ENCODE measurements at places on chromosomes 4 and X.

- DNase-seq, result no peak
These were observed 19.9 kb downstream of the MAGEB17 start for GRCh38 chrX:16187024-16187760.

DNA sequence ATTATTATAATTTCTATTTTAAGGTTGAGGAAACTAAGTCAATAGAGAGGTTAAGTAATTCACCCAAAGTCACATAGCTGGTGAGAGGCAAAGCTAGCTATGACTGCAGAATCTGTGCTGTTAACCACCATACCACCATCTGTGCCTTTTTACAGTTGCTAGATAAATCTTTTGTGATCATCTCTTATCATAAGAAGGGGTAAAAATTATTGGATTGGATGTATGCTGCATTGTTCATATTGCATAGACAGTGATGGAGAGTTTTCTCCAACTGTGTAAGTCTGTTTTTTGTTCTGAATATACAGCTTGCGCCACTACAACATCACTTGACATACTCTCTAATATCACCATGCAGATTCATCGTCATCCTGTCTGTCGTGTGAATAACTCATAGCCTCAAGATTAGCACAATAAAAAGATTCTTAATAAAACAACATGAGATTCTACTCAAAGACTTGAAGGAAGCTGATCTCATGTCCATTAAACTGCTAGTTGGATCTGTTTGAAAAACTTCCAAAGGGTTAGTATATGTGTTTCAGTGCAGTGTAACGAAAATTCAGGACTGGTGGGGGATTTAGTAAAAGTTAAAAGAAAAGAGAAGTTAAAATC, 495.9 kb downstream of the SPRY1 start:
- DNase-seq, result no peak

DNA sequence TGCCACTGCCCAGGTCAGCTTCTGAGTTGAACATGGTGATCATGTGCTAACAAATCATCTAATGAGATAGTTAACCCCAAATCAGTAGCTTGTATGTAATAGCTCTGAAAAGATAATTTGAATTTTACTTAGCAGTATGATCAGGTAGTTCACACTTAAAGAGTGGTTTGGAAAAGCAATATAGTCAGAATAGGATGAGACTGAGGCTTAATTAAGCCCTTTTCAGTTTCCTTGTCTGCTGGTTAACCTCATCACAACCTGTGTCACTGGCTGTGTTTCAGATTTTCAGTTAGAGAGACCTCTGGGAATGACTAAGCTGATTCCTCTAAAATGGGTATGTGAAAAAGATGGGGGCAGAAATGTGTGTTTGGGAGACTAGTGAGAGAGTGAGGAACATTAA, 38.1 kb downstream of the GPR174 start:
- no peak for DNase-seq

DNA sequence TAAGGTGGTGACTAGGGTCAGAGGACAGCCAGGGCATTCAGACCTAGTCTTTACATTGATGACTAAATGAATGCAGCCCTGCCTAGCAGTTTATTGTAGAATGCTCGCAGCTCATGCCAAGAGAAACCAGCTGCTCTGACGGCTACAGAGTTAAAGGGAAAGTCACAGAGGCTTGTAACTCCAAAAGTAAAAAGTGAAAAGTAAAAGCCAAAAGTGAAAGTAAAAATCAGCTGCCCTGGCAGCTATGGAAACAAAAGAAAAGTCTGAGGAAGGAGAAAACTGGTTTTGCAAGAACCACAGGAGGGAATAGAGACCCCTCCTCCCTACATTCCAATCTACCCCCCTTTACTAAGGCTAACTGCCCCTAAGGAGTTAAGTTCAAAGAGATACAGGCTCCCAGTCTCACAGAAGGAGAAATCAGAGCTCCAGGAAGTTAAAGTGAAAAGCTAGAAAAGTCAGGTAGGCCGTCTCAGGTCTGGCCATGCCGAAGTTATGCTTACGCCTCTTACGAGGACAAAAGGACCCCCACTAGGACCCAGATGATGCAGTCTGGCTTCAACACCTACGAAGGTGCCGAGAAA, 6.0 kb downstream of the GAGE10 start:
- no peak for DNase-seq

GRCh38 chr4:188841523-188841922, 702.3 kb downstream of the TRIML1 start:
- no peak for DNase-seq

GRCh38 chr4:149113804-149114430, 671.7 kb upstream of the NR3C2 start:
- DNase-seq, result no peak

DNA sequence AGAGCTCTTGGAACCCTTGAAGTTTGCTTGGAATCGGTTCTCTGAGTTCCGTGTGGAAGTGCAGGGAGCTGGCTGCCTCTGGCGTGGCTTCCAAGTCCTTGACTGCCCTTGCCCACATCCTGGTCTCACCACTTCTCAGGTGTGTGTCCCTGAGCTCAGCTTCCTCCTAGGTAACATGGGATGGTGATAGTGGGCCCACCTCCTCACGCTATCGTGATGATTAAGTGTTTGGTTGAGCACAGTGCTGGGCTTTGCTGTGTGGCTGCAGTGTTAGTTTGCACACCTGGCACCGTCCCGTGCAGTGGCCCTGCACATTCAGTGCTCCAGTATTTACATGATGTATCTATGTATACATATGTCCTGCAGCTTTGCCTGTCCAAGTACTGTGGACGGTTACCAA, 81.5 kb downstream of the CLDN34 start:
- DNase-seq, result no peak

- DNase-seq, result no peak
These were observed 105.9 kb downstream of the IL1RAPL1 start for GRCh38 chrX:28693101-28693500.

DNA sequence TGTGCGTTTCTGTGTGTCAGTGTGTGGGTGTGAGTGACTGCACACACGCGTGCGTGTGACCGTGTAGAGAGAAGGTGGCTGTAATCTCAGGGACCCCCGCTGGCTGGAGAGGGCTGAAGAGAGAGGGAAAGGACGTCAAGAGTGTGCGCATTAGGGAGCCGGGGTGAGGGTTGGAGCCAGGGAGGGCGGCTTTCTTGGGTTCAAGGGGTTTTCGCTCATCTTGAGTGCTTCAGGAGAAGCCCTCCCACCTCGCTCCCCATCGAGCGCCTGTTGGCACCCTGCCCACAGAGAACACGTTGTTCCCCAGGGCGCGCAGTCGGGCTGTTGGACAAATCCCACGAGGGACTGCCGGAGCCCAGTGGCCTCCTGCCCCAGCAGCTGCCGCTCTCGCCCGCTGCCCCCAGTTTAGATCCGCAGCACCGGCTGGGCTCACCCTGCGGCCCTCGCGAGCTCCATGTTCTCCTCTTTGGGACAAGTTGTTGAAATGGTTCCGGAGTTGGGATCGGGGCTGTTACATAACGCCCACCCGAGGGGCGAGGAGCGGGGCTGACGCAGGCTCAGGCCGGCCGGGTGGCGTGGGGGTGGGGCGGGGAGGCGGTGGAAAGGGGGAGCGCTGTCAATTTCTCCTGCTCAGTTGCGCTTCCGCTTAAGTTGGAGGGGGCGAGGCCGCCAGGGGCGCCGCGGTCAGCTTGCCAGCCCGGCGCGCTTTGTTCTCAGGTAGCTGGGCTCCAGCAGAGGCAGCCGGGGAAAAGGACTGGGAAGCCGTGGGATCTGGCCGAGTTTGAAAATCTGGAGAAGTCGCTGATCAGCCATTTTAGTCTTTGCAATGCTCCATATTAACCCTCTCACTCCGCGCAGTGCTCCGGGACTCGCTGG, 1.6 kb downstream of the GRIA2 start:
- DNase-seq, result no peak

DNA sequence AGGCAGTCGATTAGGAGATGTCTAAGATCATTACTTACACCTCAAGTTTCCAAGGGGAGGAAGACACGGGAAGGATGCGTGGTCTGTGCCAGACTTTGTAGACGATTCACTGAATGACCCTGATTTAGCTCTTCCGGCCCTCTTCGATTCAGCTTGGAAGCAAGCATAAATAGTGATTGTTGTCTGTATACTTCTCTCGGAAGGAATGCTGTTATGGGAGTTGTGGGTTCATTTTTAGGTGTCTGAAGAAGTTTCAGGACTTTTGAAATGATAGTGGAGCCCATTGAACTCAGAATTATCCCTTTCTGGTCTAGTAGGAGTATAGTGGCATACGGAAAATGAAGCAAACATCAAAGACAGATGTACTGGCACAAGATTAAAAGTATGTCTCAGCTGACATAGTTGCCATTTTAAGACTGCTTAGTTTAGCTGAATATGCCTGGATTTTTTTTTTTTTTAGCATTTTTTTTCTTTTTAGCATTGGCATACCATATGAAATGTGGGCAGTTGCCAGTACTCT, 1.0 kb upstream of the ANKRD17 start:
- DNase-seq, result no peak

DNA sequence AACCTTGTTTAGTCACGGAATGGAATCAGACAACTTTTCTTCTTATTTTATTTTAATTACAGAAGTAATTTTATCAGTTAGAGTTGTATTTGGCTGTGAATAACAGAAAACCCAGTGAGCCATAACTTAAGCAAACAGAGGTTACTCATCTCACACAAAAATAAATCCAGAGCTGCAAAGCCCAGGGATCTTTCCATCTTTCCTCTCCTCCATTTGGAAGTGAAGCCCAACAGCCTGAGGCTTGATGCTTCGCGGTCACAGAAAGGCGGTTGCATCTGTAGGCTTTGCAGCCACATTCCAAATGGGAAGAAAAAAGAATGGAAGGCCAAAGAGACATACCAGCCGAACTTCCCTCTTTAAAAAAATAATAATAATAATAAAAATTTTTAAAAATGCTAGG, 22.6 kb downstream of the CHRNA9 start:
- DNase-seq, result no peak

DNA sequence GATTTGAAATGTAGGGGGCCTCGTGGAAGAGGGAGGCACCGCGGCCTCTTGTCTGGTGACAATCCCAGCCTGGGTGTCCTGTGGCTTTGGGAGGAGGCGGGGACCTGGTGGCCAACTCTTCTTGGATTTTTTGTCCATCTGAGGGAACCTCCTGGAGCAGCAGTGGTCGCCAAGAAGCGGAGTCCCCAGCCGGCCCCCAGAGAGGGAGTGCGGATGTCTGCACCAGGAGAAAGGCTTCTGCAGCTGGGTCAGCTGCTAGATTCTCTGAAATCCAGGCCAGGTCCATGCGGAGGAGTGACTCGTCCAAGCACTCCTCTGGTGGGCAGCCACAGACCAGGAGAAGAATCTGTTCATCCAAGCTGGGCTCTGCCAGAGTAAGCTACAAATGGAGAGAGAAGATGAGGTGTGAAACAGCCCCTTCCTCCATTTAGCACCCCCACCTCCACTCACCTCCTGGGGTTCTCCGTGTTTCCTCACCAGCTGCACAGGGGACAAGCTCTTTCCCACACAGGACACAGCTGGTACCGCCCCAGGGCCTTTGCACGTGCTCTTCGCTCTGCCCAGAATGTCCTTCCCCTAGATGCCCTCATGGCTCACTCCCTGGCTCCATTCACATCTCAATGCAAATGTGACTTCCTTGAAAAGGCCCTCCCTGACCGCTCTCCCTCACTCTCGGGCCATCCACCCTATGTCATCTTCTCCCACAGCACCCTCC, 27.6 kb downstream of the C4orf50 start:
- DNase-seq, result no peak

- DNase-seq, result no peak
These were observed 243.9 kb upstream of the VCX3A start for GRCh38 chrX:6778544-6779503.

GRCh38 chrX:39835776-39836175, 262.0 kb downstream of the BCOR start:
- no peak for DNase-seq

GRCh38 chrX:119853444-119853843, 681 bp upstream of the UPF3B start:
- DNase-seq, result no peak

- DNase-seq, result no peak
These were observed 369.6 kb downstream of the PCDH7 start for GRCh38 chr4:31089815-31090214.
